ENCODE measurements at places on chromosomes 6 and 20.

- no peak for DNase-seq
These were observed 38.9 kb downstream of the FBXO9 start for GRCh38 chr6:53103993-53104675.

DNA sequence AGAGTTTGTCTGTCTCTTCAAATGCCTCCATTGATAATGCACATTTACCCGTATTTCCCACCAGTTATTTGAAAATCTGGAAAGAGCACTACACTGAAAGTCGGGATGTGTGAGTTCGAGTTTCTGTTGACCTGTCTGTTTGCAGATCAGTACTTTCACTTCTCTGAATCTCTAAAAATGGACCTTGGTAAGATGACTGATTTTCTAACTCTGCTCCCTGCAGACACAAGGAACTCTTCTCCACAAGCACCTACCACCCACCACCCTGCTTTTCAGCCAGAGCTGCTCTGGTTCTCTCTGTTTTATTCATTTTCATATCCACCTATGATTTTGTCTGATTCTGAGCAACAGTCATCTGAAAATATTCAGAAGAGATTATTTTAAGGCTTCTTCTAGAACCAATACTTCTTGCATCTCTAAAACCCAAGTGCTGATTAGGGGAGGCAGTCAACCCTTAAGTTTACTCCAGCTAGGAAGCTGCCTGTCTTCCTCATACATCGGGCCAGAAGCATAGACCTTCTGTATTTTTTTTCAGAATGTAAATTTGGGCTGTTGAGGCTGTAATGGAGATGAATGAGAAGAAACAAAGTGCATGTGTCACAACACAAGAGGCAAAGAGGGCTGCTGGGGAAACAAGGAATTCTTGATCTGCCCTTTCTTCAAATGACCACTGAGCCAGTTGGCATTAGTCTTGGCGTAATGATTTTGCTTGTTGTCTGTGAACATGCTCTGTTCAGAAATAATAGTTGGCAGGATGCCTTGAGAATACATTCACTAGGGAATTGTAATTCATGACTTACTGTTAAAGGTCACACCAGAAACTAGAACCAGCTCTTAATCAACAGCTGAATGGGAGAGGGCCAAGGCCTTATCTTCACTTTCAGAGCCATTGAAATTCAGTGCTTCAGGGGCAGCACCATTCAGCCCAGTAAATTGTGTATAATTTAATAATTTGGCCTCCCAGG is 85.4 kb upstream of the MYLIP start:
- no peak for DNase-seq

GRCh38 chr6:141290941-141291721 is 841.6 kb upstream of the GJE1 start:
- DNase-seq = no peak

DNA sequence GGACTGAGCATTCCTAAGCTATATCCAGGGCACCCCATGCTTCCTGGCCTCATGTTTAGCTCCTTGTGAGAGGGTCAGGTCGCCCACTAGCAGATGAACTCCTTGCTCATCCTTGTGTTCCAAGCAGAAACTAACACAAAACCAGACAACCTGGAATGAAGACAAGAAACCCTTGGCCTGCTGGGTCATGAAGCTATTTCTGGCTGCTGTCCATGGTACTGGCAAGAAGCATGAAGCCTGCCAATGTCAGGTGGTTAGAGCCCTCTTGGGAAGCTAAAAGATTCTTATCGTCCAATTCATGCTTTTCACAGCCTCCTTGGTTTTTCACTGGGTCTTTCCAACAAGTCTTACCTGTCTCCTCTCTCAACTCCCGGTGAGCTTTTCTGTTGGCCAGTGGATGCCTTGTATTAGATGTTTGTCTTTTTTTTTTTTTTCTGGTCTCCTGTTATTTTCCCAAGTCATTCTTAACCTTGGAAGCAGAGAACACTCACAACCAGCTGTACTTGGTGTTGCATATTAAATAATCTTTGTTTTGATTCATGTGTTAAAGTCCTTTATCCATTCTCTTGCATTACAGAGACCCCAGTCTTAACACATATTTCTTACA is 180.3 kb downstream of the ANKRD60 start:
- no peak for DNase-seq

DNA sequence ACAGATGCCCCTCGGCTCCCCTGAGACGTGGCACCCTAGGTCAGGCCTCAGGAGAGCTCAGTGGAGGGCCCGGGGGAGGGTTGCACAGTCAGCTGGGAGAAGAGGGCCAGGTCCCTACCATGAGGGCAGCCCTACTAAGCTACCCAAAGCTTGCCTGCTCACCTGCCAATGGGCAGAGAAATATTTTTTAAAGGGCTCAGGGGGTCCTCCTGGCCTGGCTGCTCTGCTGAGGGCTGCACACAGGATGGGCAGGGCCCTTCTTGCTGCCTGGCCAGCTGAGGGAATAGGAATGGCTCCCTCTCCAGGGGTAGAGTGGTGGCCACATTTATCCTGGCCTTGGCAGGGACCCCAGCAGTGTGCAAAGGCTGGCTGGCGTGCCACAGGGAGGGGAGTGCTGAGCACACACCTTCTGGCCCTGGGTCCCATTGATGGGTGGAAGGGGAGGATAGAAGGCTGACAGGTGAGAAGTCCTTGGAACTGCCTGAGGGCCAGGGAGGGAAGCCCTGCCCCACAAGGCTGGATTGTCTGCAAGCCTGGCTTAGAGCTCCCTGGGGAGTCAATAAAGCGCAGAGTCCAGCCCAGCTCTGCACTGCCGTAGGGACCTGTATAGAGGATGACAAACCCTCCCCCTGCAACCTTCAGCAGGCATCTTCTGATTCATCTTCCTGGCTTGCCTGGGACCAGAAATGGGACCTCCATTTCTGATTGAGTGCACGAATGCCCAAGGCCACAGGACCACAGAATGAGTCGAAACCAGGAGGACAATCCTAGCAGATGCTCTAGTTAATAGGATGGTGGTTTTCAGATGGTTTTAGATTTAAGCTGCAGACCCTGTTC is 62.1 kb downstream of the NOL4L start:
- no peak for DNase-seq

GRCh38 chr6:165439928-165440554 is 130.6 kb upstream of the C6orf118 start:
- DNase-seq = no peak

DNA sequence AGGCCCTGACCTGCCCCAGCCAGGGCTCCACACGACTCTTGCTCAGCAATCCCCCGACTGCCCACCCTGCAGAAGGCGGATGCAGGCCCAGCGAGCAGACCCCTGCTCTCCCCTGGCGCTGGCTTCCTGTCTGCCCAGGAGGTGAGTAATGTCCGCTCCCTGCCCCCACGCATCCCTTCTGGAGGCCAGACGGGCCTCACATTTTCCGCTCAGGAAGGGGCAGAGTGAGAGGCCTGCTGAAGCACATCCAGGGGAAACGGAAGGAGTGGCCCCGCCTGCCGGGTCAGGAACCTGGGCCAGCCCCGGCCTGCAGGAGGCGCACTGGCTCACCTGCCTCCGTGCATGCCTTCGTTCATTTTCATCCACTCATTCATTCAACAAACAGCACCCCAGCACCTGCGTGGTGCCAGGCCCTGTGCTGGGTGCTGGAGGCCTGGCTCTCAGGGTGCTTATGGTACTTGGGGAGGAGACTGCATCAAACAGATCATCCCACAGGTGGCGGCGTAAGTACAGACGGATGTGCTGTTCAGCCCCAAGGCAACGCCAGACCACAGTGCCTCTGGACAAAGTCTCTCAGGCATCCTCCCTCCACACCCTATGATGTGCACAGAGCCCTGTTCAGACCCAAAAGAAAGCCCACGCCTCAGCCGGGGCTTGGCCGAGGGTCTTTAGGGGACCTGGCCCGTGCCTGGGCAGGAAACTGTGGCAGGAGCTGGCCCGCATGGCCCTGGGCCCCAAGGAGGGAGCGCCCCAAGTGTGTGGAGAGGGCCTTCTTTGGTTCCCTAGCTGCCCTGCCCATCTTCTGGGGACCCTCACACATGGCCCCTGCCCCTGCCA is 112.1 kb downstream of the ASXL1 start:
- no peak for DNase-seq

DNA sequence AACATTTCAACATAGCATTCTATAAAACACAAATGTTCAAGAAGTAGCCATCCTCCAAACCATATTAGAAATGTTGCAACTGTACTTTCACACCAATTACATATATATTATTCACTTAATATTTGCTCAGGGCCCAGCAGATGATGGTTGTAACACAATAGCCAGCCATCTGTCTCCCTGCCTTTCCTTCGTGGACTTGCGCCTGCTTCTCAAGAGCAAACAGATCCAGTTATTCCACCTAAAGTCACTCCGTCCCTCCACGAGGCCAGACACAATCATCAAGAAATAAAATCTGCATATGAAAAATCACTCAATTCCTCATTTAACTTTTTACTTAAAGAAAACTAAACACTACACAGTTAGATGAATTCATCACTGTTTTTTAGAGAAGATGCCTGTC is 160.4 kb downstream of the RALGAPA2 start:
- no peak for DNase-seq

GRCh38 chr6:143125455-143125854 is 64.8 kb downstream of the AIG1 start:
- no peak for DNase-seq

DNA sequence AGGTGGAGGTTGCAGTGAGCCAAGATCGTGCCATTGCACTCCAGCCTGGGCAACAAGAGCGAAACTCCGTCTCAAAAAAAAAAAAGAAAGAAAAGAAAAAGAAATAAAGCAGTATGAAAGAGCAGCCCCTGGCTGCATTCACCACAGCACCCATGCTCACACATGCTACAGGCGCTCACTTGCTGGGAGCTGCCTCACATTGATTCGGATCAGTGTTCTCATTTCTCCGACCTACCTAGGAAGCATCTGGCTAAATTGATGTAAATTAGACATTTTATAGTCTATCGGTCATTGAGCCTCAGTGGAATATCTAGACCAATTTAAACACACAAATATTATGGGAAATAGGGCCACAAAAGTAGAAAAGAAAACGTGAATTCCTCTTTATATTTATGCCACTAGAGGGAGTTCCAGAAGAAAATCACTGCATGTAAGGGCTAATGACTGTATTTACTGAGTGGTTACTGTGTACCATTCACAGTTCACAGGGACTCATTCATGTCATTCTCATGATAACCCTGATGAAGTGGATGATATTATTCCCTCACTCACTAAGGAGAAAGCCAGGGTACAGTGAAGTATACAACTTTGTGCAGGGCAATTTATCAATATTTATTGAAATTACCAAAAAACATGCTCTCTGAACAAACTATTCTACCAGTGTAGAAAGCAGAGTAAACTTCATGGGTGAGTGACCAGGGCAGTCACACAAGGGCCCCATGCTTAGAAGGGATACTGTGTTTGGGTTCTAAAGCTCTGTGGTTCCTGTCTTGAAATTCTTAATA is 5.3 kb upstream of the MOG start:
- DNase-seq = no peak

GRCh38 chr20:54585217-54585616 is 109.8 kb downstream of the DOK5 start:
- DNase-seq = no peak

GRCh38 chr6:138017166-138017757 is 90.0 kb downstream of the PERP start:
- no peak for DNase-seq

GRCh38 chr6:134593442-134593841 is 275.5 kb upstream of the SGK1 start:
- no peak for DNase-seq

GRCh38 chr6:8218861-8219260 is 116.5 kb upstream of the EEF1E1 start:
- DNase-seq = no peak

DNA sequence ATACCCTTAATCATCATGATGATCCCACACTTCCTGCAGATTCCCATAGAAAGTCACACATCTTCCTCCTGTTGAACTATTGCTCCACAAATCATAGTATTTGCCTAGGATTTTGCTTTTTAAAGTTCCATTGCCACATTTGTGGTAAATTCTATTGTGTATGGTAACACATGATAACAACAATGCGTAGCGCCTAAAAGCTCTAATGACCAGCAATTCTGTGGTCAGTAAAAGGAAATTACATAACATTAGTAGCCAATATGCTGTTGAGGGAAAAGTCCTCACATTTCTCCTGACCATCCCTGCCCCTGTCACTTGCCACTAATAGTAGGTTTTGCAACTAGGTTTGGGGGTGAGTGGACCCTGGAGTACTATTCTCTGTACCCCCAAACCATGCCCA is 31.8 kb upstream of the PDE7B start:
- no peak for DNase-seq

DNA sequence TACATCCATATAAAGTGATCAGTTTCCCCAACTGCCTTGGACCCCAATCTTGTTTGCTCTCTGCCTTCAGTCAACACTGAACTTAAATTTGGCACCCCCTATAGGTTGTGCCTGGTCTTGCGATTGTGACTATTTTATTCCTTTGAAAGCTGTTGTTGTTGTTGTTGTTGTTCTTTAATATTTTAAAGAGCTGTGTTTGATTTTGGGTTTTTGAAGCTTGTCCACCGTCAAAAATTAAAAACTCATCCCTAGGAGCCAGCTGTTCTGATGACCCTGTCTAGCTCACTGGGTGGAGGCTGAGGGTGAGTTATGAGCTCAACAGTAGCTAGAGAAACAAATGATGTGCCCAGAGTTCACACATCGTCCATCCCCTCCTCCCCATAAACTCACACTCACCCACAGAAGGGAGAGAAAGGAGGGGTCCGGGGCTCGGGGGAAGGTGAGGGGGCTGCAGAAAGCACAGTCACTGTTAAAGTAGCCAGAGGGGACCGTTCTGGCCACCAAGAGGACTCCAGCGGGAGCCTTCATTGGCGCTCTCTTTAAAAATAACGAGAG is 4.0 kb downstream of the SIM1 start:
- DNase-seq = no peak

- DNase-seq = no peak
These were observed 21.3 kb upstream of the SLC22A7 start for GRCh38 chr6:43276577-43277305.

GRCh38 chr20:7836076-7836475 is 104.2 kb downstream of the HAO1 start:
- DNase-seq = no peak

DNA sequence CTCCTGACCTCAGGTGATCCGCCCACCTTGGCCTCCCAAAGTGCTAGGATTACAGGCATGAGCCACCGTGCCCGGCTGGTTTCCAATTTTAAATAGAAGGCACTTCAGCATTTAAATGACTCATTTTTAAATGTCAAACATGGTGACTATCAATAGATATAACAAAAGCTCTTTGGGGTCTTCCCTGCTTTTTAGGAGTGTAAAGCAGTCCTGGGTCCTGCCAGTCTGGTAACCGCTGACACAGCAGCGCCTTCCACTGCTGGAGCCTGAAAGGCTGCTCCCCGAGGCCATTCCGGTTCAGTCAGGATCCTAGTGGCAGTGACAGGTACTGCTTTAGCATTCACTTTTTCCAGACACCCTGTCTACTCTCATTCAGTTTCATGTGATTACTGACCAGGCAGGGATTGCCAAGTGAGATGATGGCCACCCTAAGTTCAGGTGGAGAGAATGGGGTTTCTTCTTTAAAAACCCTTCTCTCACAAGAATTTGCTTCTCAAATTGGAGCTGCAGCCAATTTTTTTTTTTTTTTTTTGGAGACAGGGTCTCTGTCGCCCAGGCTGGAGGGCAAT is 5.1 kb downstream of the DIDO1 start:
- no peak for DNase-seq

- DNase-seq = no peak
These were observed 268.9 kb downstream of the HIVEP2 start for GRCh38 chr6:142676027-142676443.

- no peak for DNase-seq
These were observed 258.8 kb downstream of the CDC5L start for GRCh38 chr6:44646355-44646754.

- DNase-seq = no peak
These were observed 5.5 kb upstream of the SOX4 start for GRCh38 chr6:21587961-21588480.

GRCh38 chr20:47973519-47974233 is 188.4 kb upstream of the SULF2 start:
- no peak for DNase-seq

GRCh38 chr6:11374036-11375010 is 141.9 kb upstream of the NEDD9 start:
- no peak for DNase-seq

All from thoracic aorta (tissue), 2 donors.